Femur (tissue), 1 donor: ENCODE measurements at places on chromosomes 12 and 14.

DNA sequence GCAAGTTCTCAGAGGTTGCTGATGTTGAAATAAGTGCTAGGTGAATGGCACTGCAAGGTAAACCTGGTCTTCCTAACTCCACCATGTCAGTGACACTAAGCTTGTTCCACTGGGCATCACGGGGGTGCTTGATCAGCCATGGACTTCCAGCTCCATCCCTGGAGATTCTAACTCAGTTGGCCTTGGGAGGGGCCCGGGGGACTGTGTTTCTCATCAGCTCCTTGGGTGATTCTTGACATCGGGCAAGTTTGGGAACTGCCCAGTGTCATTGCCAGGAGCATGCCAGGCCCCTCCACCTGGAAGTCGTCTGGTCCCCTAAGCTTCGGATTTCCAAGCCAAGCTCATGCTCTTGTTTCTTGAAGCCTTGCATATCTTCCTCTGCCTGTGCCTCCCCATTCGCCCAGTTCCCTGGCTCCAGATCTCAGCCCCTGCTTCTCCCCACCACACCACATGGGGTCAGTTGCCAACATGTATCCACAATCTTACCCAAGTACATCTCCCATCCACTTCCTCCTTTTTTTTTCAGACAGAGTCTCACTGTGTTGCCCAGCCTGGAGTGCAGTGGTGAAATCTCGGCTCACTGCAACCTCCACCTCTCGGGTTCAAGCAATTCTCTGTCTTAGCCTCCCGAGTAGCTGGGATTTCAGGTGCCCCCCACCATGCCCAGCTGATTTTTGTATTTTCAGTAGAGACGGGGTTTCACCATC, 30.7 kb upstream of the RFLNA start:
- DNase-seq = no peak

- DNase-seq = no peak
Observed at GRCh38 chr14:22807432-22808087, 7.7 kb downstream of the SLC7A7 start.

DNA sequence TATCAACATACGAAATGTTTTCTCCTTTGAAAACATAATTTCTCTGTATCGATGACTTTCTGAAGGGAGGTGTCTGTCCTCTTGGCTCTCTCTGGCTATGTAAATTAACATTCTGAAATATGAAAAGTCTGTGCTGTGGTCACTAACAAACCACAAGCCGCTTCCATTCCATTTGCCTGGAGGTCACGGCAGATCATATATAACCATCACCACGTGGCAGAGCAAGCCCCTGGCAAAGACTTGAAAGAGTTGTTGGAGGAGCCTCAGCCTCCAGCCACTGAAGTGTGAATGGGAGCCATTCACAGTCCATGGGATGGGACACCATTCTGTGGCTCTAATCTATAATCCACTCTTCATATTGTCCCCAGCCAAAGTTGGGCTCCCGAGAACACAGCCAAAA, 39.6 kb downstream of the CDKL1 start:
- DNase-seq = no peak

DNA sequence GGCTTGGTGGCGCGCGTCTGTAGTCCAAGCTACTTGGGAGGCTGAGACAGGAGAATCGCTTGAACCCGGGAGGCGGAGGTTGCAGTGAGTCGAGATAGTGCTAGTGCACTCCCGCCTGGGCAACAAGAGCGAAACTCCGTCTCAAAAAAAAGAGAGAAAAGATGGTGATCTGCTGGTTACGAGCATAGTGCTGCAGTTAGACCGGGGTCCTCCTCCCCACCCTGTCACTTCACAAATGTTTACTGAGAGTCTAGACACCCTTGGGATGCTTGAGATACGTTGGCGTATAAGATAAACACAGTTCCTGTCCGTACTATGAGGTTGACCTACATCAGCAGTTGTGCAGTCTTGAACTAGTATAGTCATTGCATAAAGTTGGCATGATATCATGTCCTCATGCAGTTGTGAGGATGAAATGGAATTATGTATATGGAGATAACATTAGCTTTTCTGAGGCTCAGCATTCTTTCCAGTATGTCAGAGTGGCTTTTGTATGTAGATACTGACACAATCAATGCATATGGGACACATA, 787 bp downstream of the ACAD10 start:
- DNase-seq = no peak

GRCh38 chr14:89755816-89756215, 198.7 kb downstream of the EFCAB11 start:
- no peak for DNase-seq

DNA sequence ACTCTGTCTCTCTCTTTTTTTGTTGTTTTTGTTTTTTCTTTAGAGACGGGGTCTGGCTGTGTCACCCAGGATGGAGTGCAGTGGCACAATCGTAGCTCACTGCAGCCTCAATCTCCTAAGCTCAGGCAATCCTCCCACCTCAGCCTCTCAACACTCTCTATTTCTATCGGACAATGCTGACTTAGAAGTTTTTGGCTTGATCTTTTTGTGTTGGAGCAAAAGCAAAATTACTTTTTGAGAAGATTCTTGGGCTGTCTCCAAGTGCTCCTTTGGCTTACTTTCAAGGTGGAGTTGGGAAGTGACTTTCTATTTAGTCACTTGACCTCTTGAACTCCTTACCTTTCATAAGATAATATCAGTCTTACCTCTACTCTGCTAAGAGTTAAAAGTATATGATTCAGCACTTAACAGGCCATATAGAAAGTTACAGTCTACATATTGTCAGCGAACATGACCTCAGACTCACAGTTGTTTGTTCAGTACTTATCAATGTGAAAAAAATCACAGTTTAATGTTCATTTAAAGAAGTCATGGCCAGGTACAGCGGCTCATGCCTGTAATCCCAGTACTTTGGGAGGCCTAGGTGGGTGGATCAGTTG, 15.4 kb upstream of the MIA2 start:
- no peak for DNase-seq

DNA sequence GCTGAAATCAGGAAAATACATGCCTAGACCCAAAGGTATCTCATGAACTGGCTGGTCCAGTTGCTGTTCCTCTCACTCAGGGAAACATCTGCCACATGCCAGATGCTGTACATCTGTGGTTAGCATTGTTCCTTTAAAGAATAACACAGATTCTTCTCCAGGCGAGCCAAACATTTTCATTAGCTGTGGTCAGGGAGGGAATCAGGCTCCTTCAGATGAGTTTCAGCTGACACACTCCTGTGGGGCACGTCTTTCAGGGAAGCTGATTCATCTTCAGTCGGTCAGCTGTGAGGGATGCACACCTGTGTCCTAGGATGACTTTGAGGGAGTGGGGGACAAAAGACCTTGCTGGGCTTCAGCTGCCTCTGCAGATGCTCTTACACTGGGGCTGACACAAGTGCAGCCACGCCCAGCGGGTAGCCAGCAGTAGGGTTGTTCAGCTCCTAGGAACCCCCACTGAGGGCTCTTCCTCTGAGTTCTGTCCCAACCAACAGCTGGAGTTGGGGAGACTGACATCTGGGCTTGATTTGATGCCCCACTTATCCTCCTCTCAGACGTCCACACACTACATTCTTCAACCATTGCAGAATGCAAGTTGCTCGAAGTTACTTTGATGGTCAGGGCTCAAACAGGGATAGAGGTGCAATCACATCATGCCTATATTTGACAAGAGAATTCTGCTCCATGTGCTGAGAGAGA, 155.0 kb downstream of the NUAK1 start:
- no peak for DNase-seq

- DNase-seq = no peak
Observed at GRCh38 chr12:118581371-118581770, 205.0 kb downstream of the SUDS3 start.

DNA sequence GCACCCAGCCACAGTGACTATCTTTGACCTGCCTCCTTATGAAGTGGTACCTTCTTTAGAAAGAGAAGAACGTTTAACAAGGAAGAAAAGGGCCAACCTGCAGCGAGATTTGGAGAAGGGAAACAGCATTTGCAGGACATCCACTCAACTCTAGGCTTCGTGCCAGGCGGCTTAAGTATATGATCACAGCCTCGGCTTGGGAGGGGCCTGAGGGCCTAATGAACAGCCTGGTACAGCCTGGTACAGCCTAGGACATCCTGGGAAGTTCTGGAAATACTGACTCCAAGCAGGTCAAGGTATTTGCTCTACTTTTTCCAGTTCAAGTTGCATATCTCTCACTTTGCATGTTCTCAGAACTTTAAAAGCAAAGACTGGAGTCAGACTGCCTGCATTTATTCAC, 16.1 kb downstream of the HCAR2 start:
- no peak for DNase-seq

- DNase-seq = no peak
Observed at GRCh38 chr14:94390372-94391086, 2.1 kb upstream of the SERPINA1 start.

GRCh38 chr14:102975662-102976061, 53.2 kb downstream of the AMN start:
- no peak for DNase-seq

GRCh38 chr12:104498211-104498801, 41.6 kb downstream of the CHST11 start:
- DNase-seq = no peak

- no peak for DNase-seq
Observed at GRCh38 chr12:63394349-63394748, 243.3 kb upstream of the AVPR1A start.

- DNase-seq = no peak
Observed at GRCh38 chr12:117738233-117738632, 230.6 kb downstream of the KSR2 start.

DNA sequence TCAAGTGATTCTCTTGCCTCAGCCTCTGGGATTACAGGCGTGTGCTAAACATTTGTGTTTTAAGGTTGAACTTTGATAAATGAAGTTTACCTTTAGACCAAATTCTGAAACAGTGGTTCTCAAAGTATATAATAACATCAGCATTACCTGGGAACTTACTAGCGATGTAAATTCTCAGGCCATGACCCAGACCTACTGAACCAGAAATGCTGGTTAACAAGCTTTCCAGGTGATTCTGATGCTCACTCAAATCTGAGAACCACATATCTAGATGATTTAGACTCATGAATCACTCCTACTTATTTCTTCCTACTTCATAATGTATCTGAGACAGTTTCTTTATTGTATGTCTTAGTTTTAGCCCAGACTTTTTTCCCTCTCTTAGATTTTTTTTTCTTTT, 43.6 kb downstream of the RAD51B start:
- DNase-seq = no peak

- DNase-seq = no peak
Observed at GRCh38 chr12:94660436-94660835, 10.1 kb upstream of the TMCC3 start.

DNA sequence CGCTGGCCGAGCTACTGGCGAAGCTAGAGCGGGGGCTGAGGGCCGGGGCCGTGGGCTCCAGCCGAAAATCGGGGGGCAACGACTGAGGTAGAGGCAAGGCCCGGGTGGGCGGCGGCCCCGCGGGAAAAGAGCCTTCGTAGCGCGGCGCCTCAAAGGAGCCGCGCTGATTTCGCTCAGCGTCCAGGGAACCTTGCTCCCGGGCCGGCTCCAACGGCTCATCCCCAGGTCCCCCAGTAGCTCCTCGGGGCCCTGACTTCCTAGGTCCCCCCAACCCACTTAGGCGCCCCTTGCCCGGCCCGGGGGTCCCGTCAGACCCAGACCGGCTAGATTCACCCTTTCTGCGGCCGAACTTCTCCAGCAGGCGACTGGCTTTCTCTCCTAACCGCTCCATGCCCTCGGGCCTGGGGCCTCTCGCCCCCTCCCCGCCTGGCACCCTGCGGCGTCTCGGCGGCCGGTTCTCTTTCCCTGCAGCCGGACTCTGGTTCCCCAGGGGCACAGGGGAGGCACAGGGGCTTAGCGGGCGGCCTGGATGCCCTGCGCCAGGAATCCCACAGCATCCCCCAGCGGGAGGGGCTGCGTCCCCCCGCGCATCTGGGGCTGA, 375 bp downstream of the AJUBA start:
- DNase-seq = no peak

DNA sequence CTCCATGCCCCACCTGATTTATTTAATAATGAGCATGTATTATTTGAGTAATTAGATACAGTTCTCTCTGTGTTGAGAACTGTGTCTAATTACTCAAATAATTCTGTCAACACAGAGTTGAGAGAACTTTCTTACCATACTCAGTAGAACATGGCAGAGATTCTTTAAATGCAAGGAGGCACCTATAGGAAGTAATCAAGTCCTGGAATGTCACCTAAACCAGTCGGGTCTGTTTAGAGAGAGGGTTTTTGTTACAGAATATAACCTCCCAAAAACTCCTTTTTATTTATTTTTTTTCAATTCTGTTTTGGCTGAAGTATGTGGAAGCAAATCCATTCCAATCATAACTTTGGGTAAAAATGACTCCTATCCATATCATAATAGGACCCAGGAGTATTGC, 37.5 kb upstream of the CIT start:
- no peak for DNase-seq
